Left renal cortex interstitium (tissue), 4 donors: ENCODE measurements at places on chromosomes 5 and 9.

DNA sequence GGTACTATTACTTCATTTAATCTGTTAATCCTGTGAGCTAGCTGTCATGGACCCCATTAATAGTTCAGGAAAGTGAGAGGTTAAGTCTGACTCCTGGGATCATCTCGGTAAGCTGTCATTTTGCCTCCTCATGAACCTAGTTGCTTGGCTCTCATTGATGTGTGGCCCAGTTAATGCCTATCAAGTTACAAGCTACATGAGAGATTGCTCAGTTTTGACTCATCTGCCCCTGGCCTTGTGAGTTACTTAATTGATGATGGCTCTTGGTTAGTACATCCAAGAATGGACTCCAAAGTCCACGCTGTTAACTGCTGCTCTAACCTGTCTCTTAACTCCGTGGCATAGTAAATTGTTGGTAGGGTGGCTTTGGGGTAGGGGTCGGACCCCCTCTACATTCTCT lies 23.9 kb downstream of the LARP1 start:
- DNase-seq: no peak

GRCh38 chr5:140011297-140011802 lies 31.7 kb downstream of the NRG2 start:
- no peak for DNase-seq

- no peak for DNase-seq
These were observed 56.6 kb downstream of the RASEF start for GRCh38 chr9:83006378-83006777.

- no peak for DNase-seq
These were observed 14.6 kb downstream of the TRIM14 start for GRCh38 chr9:98104445-98104881.

- DNase-seq: no peak
These were observed 3.6 kb downstream of the RPL12 start for GRCh38 chr9:127447416-127448111.

DNA sequence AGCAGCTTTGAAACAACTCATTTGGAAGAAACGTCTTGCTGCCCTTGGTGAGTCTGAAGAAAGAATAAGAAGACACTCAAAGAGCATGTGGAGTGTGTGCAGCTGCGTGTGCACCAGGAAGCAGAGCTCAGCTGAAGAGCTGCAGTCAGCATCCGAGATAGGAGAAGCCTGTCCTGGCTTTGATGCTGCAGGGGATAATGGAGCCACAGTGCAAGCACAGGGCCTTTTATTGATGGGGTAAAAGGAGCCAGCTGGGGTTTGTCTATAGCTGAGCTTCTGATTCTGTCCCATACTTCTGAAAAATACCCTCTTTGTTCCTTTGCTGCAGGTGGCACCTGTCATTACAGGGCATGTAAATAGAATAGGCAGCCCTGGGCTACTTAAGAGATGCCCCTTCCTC lies 375.7 kb upstream of the ZNF462 start:
- DNase-seq: no peak

DNA sequence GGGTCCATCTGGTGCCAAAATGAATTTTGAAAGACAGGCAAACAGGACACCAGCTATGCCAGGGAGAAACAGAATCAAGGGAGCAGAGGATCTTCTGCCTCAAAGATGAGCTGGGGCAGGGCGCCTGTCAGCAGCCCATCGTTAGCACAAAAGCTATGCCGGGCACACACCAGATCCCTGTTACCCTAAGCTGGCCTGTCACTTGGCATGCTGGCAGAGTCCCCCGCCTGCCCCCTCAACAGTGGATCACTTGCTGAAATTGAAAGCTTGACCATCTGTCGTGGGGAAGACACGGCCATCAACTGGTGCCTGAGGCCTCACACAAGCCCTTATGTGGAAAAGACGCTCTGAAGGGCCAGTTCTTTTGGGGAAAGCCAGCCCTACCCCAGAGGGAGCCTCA lies 256.4 kb downstream of the EBF1 start:
- no peak for DNase-seq

DNA sequence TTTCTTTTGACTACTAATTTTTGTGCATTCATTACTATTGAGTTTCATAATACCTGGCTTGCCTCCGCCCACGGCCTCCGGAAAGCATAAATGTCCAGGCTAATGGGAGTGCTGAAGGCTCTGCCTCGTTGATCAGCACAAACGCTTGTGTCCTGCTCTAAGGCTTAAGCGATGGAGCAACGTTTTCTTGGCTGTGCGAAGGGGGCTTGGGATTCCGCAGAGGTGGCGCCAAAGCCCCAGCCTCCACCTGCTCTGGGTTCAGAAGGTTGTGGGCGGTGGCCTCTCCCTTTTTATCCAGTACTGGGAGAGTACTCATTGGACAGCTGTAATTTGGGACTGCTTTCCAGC lies 19.7 kb downstream of the ANXA2R start:
- DNase-seq: no peak

GRCh38 chr9:89236955-89237573 lies 58.4 kb upstream of the SHC3 start:
- no peak for DNase-seq

DNA sequence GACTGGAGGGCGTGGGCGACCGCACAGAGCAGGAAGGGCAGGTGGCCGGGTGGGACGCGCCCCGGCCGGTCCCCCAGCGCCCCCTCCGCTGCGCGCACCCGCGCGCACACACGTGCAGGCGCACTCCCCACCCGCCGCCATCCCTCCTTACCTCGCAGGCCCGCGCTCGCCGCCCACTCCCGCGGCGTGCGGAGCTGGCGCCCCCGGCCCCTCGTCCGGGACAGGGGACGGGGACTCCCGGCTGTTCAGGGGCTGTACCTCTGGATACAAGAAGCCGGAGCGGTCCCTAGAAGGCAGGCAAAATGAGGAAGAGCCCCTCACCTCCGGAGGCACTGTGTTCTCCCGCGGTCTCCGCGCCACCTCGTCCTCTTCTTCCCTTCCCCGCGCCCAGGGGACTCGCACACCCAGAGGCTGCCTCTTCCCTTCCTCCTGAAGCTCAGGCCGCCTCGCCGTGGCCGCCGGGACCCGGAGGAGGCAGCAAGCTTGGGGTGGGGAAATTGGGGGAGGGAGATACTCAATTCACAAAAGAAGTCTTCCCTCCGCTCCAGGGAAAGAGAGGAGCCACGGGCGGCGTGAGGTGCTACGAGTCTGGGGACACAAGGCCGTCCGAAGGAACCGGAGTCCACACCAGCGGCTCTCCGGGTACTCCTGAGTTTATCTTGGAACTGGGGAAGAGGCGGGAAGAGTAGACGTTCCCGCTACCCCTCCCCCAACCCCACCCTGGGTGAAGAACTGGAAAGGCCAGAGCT lies 1.4 kb upstream of the GABRB2 start:
- no peak for DNase-seq

DNA sequence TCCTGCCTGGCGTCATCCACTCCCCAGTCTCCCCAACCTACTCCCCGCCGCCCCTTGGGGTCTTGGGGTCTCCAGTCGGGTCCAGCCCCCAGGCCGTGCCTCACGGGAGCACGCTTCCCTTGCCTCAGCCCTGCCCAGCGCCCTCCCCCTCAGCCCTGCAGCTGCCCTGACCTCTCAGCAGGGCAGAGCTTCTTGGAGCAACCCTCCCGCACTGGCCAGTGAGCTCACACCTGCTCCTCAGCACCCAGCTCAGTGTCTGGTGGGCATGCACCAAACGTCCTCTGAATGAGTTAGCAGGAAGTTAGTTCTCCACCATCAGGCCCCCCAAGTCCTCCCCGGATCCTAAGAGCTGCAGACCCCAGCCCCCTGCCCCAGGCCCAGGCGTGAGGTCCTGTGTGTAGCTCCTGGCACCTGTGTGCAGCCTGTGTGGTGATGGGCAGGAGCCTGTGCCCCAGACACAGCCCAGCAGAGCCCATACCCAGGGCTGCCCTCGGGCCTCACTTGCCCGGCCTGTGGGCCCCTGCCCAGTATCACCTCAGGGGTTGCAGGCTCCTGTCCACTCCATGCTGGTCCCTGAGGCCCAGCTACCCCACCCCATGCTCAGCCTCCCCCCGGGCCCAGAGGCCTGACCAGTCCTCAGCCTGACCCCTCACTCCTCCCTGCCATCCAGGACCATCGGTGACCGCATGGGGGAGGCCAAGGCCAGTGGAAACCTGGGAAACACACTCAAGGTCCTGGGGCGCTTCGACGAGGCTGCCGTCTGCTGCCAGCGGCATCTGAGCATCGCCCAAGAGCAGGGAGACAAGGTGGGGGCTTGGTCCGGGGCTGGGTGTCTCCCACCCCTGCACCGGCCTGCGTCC lies 8.2 kb downstream of the GPSM1 start:
- no peak for DNase-seq

- DNase-seq: no peak
These were observed 74.7 kb downstream of the NTRK2 start for GRCh38 chr9:84744195-84744594.

DNA sequence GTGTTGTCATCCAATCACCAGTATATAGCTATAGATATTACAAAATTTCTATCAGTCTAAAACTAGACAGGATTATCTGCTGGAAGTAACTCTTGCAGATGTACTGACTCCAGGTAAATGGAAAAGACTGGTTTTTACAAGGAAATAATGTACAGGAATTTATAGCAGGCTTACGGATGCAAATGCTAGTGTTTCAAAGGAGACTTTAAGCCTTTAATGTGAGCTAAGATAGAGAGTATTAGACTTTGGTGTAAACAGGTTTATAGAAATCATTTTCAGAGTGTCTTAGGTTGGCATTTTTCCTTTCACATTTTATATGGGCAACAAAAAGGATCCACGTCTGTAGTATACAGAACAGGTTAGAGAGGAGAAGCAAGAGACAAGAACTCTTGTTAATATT lies 16.1 kb downstream of the ZNF608 start:
- DNase-seq: no peak

DNA sequence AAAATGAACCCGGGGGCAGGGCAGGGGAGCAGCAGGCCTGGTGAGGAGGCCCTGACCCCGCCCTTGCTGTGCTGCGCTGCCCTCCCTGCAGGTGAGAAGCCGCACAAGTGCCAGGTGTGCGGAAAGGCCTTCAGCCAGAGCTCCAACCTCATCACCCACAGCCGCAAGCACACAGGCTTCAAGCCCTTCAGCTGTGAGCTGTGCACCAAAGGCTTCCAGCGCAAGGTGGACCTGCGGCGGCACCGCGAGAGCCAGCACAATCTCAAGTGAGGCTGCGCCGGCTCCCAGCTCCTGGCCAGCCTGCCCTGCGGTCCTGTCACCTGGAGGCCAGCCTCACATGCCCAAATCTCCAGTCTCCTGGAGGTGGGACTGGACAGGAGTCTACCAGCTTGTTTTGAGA lies 12.3 kb downstream of the GFI1B start:
- DNase-seq: no peak
